ENCODE measurements at places on chromosomes 1 and 21.

DNA sequence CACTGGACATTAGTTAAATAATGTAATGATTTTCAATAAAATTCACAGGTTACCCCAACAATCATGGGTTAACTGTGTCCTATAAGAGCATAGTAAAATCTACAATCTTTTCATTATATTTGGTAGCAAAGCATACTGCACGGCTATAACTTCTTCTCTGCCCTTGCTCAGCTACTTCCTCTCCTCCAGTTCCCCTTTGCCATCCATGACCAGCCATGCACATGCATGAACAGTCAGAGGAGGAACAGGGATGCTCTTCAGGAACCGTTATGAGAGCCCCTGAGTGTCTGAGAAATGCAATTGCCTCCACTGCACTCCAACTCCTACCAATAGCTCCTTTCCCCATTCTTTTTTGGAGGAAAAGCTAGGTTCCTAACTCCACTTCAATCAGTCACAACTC lies 646.7 kb downstream of the LTN1 start:
- DNase-seq, result no peak

DNA sequence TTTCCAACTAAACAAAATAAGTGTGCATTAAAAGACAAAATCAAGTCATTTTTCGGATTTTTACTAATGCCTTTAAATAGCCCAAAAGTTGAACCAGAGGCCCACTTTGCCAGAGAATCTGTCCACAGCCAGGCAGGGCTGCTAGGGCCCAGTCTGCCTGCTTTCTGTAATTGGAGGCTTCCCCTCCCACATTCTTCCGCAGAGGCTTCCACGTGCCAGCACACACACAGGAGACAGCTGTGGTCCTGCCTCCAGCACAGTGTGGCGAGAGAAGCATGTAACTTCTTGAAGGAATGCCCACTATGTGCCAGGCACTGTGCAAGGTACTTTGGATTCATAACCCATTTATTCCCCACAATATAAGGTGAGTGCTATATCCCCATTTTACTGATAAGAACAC lies 11.3 kb upstream of the PDZK1IP1 start:
- no peak for DNase-seq

DNA sequence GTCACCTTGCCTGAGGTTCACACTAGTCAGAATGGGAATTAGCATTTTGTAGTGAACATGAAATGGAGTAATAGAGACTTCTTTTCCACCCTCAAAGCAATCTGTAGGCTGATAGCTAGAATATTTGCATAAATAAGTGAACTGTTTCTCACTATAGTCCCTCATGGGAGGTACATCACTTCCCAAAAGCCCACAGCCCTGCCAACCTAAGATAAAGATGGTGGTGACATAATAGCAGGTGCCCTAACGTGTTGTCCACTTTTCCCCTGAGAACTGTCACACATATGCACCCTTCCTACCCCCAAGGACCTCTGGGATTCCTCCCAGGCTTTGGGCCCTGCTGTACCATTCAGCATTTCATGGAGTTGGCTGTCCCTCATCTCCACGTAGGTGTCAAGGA lies 4.4 kb downstream of the TMEM35B start:
- DNase-seq, result no peak

DNA sequence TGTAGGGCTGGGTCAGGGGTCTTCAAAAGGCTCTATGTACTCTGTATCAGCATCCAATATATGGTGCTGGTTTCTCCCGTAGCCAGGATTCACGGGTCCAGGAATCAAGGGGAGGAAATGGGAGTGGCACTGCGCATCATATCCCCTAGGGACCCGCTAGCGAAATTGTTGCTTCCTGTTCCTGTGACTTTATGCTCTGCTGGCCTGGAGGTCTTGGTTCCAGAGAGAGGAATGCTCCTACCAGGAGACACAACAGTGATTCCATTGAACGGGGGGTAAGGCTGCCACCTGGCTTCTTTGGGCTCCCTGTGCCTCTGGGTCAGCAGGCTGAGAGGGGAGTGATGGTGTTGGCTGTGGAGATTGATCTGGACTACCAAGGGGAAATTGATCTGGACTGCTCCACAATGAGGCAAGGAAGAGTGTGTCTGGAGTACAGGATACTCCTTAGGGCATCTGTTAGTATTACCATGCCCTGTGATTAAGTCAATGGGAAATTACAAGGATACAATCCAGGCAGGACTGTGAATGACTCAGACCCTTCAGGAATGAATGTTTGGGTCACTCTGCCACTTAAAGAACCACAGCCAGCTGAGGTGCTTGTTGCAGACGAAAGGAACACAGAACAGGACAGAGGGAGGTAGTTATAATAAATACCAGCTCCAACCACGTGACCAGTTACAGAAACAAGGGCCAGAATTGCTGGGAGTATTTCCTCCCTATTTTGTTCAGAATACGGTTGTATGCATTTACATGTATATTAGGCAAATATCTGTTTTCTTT lies 10.2 kb downstream of the SPSB1 start:
- peak; percentile 72 for DNase-seq

GRCh38 chr1:164524810-164525209 lies 34.2 kb upstream of the PBX1 start:
- DNase-seq, result no peak

DNA sequence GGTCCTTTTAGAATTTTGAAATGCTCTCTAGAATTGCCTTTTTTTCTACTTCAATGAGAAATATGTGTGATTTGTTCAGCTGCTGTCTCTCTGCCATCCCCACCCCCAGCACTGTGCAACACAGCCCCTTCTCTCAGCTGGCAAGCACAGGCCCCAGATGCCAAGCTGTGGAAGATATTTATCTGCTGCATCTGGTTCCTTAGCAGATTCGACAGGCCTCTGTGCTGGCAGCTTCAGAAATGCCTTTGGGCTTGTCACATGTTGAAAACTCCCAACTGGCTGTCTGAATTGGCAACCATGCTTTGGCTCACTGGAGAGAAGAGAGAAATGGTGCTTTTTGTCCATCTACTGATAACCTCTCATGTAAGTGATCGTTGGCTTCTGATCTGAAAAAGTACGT lies 206.7 kb upstream of the C1orf87 start:
- DNase-seq, result no peak

GRCh38 chr1:185110145-185110544 lies 46.6 kb downstream of the TRMT1L start:
- DNase-seq, result no peak

GRCh38 chr1:31327381-31327780 lies 30.5 kb downstream of the ZCCHC17 start:
- DNase-seq, result no peak

GRCh38 chr1:197218857-197219256 lies 49.2 kb upstream of the CRB1 start:
- no peak for DNase-seq

DNA sequence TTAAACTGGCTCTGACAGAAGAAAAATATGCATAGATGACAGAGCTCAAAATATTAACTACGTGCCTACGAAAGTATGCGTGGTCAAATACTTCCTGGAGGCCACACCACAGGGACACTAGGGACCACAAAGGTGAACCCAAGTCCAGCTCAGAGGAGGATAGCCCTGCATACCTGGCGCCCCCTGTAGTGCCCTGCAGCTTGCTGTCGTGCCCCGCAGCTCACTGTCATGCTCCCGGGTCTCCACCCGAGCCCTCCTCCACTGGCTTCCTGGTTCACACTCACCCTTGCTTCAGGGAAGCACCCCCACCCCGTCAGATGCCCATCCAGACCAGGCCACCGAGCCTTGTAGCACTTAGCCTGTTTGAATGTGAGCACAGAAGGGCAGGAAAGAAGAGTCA lies 16.7 kb upstream of the NADK start:
- no peak for DNase-seq

DNA sequence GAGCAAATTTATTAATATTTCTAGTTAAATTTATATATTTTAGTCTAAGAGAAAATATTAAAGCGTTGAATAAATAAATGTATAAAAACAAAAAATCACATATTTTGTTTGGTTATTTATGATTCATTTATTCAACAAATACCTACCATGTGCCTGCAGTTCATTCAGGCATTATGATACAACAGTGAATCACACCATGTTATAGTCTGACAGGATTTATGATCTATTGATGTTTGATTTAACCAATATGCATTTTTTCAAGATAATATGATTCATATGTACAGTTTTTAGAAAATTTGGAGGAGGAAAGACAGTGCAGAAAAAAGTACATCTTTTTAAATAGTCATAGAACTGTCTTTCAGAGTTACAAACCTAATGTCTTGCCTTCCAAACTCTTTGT lies 7.4 kb upstream of the TRIM58 start:
- DNase-seq, result no peak

- no peak for DNase-seq
Measured at GRCh38 chr1:110520827-110521226, 1.9 kb upstream of the KCNA10 start.

GRCh38 chr1:41030872-41031616 lies 9.5 kb upstream of the SLFNL1 start:
- DNase-seq, result no peak

GRCh38 chr21:43934716-43935705 lies 70.0 kb downstream of the AGPAT3 start:
- no peak for DNase-seq

GRCh38 chr1:119249283-119249682 lies 108.8 kb upstream of the WARS2 start:
- no peak for DNase-seq

DNA sequence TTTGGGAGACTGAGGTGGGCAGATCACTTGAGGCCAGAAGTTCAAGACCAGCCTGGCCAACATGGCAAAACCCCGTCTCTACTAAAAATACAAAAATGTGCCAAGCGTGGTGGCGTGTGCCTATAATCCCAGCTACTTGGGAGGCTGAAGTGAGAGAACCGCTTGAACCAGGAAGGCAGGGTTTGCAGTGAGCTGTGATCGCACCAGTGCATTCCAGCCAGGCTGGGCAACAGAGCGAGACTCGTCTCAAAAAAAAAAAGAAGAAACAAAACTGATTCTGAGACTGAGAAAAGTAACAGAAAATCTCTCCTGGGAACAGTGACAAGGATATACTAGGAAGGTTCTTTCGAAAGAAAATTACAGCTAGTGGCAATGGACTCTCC lies 20.9 kb downstream of the USP48 start:
- no peak for DNase-seq

- peak; percentile 17 for DNase-seq
Measured at GRCh38 chr1:20981915-20982314, 194.8 kb downstream of the EIF4G3 start.

DNA sequence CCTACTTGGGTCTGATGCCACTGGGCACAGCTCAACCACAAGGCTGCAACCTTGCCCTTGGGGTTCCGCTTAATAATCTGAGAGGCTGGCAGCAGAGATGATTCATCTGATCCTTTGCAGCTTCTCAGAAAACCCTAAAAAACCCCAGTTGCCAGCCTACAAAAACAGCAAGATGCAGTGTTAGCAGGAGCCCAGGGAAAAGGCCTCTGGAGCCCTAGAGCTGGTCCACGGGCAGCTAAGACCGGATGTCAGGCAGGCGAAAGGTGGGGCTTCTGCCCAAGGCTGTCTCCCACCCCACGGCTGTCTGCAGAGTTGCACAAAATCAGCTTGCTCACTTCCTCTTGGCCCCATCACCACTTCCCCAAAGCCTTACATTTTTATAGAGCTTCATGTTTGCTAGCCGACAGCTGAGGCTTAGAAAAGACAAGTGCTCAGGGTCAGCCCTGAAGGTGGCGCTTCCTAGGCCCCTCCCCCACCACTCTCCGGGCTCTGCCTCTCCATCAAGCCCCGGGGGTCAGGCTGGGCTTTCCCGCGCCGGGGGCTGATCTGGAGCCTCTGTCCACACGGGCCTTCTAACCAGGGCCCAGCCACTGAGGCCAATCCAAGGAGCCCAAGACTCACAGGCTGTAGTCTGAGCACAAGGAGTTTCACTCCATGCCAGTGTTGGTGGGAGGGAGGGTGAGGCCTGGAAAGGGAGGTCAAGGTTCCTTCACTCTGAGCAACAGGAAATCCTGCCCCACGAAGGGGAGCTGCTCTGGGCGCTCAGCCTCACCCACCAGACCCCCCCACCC lies 4.2 kb upstream of the ADORA3 start:
- no peak for DNase-seq

DNA sequence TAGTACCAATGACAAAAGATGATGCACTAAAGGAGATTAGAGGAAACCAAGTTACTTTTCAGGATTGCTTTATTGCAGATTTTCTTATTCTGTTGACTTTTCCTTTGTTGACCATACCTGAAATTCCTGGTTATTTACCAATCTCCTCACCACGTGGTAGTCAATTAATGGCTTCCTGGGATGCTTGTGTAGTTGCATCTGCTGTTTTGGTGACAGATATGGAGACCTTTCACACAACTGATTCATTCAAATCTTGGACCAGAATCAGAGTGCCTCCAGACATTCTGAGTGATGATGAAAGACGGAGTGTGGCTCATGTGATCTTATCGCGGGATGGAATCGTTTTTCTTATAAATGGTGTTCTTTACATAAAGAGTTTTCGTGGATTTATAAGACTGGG lies 91.3 kb downstream of the CATSPERE start:
- DNase-seq, result peak; percentile 51

GRCh38 chr1:93715529-93716126 lies 34.0 kb upstream of the BCAR3 start:
- no peak for DNase-seq

- DNase-seq, result no peak
Measured at GRCh38 chr1:67142931-67143330, 8.2 kb upstream of the C1orf141 start.

DNA sequence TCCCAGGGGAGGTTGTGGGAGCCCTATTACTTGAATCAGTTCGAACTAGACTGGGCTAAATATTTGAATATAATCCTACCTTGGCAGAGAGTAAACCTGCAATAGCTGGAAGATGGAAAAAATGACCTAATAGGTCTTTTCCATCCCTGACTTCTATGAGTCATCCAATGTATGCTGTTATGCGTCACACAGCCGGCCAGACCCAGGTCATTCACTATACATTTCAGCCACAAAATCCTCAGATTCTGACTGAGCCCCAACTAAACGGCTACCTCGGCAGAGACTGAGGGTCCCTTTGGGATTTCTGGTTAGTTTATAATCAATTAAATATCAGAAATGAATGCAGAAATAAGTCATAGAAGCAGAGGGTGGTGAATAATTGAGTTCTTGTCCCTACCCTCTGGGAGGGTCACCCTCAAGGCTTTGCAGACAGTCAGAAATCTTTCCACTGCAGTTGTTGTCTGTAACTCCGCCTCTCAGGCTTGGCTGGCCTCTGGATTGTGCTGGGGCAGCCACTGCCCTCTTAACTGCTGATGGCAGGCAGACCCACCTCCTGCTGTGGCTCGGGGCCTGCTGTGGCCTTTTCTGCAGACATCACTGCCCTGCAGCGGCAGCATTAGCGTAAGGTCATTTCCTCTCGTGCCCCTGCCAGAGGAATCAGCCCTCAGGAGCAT lies 240.5 kb downstream of the TGFB2 start:
- DNase-seq, result peak; percentile 84

- DNase-seq, result no peak
Measured at GRCh38 chr1:67189953-67190352, 23.7 kb downstream of the IL23R start.

GRCh38 chr21:43305336-43305665 lies 121.6 kb downstream of the SIK1 start:
- no peak for DNase-seq

DNA sequence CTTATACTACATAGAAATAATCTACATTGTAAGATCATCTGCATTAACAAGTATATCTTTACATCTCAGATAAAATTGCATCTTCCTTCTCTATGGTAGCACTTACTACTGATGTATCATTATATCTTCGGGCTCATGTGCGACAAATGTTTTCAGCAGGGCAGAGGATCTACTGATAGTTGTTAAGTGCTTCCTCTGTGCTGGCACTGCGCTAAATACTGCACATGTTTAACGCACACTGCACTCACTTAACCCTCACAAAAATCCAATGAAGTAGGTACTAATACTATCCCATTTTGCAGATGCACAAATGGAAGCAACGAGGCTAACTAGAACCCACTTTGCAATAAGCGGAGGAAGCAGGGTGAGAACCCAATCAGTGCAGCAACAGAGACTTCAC lies 75.6 kb upstream of the USP25 start:
- DNase-seq, result no peak

Data from COLO829 (cell line).